ENCODE measurements at places on chromosomes 7 and 10.

GRCh38 chr10:70323697-70324338 is 40.0 kb upstream of the NPFFR1 start:
- DNase-seq, result no peak

DNA sequence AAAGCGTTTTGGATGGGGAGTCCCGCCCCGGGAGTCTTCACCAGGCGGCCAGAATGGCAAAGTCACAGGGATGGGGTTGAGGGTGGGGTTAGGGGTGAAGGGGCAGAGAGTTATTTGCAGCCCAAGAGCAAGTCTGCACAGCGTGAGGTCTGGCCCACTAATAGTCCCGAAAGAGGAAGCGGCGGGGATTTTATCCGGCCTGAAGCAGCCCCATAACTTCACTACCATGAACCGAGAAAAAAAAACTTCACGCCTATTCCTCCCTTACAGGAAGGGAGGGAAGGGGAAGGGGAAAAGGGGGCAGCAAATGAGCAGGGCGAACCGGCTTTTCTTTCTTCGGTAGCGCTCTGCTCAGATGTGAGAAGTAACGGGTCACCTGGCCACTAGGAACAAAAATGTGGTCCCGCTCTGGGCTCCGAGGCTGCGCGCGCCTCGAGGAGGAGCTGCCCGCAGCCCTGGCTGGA is 712 bp downstream of the ITPRIP start:
- no peak for DNase-seq

DNA sequence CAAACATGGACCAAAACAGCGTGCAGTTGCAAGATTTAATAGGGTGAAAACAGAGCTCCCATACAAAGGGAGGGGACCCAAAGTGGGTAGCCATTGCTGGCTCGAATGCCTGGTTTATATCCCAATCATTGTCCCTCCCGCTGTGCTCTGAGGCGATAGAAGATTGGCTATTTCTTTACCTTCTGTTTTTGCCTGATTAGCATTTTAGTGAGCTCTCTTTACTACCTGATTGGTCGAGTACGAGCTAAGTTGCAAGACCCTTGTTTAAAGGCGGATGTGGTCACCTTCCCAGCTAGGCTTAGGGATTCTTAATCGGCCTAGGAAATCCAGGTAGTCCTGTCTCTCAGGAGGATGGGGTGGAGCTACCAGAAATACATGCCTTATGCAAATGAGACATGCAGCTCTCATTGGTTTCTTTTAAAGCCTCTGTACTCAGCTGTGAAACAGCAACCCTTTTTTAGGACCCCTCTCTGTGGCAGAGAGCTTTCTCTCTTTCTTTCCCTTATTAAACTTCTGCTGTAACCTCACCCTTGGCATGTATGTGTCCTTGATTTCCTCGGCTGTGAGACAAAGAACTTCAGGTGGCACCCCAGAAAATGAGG is 202.4 kb downstream of the CCSER2 start:
- DNase-seq, result no peak

- DNase-seq, result no peak
Measured at GRCh38 chr10:98269435-98269912, 1.5 kb upstream of the LOXL4 start.

- DNase-seq, result no peak
Measured at GRCh38 chr7:47407821-47408674, 173.9 kb downstream of the TNS3 start.

DNA sequence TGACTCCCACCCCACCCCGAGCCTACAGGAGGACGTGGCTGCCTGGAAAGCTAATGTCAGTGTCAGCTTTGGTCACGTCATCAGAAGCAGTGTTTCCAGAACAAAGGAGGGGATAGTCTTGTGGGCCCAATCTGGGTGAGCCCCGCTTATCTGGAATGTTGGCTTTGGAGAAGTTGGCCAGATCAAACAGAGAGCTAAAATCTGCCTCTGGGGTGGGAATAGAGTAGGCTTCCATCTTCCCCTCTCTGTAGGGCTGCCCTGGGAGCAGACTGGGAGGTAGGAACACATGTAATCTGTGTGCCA is 32.5 kb downstream of the SRRM3 start:
- no peak for DNase-seq

- no peak for DNase-seq
Measured at GRCh38 chr7:108072116-108072515, 58.0 kb downstream of the LAMB4 start.

DNA sequence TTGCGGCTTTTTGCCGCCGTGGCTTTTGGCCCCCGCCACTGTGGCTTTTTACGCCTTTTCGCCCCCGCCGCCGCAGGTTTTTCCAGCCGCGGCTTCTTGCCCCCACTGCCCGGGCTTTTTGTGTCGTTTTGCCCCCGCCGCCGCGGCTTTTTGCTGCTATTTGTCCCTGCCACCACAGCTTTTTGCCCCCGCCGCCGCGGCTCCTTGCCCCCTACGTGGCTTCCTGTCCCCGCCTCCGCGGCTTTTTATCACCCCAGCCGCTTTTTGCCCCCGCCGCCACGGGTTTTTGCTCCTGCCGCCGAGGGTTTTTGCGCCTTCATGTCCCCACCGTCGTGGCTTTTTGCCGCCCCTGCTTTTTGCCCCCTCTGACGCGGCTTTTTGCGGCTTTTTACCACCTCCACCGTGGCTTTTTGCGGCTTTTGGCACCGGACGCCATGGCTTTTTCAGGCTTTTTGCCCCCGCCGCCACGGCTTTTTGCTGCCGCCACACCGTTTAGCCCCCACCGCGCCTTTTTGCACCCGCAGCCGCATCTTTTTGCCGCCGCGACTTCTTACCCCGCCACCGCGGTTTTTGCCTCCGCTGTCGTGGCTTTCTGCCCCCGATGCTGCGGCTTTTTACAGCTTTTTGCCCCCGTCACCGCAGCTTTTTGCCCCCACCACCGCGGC is 637.0 kb downstream of the ZNF716 start:
- DNase-seq, result no peak

Measured in activated CD4-positive, CD25-positive, alpha-beta regulatory T cell treated with anti-CD3 and anti-CD28 coated beads, Interleukin-2, amount 50 U/mL, for 72 hours (primary cell).